NCI-H69 (cell line): ENCODE measurements at places on chromosomes 12 and 14.

DNA sequence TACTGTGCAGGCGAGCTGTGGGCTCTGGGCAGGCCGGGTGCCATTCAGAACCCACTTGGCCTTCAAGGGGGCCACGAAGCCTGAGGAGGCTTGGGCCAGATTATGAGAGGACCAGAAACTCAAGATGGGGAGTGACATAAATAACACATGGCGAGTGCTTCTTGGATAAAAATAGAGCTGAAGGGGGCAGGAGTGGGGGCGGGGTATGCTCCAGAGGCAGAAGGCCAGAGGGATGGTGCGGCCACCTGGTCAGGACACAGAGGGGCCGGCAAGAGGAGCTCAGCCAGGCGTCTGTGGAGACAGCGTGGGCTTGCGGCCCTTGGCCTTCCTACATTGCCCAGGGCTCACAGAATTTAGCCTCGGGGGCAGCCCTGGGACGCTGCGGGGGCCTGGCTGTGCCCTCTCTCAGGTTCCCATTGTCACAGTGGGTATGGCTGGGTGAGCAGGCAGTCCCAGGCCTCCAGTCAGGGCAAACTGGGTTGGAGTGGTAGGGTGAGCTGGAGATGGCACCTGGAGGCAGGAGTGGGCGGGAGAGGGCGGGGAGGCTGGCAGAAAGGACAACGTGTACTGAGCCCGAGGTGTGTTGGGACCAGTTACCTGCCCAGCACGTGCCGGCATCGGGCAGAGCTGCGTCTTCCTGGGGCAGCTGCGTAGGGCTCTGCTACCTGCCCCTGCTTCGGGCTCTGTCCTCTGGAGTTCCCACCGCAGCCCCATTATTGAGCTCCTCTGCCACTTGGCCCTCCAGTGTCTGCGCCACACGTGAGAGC is 7.4 kb upstream of the SLC25A29 start:
- DNase-seq = no peak

- DNase-seq = no peak
Observed at GRCh38 chr14:68786491-68787091, 6.3 kb downstream of the ZFP36L1 start.

- DNase-seq = no peak
Observed at GRCh38 chr14:68932686-68933085, 46.4 kb downstream of the ACTN1 start.

- DNase-seq = no peak
Observed at GRCh38 chr12:107277855-107278254, 184.5 kb upstream of the CRY1 start.

GRCh38 chr12:30180602-30181001 is 396.9 kb upstream of the TMTC1 start:
- DNase-seq = no peak

GRCh38 chr14:100448376-100448775 is 125.2 kb downstream of the SLC25A47 start:
- DNase-seq = no peak

DNA sequence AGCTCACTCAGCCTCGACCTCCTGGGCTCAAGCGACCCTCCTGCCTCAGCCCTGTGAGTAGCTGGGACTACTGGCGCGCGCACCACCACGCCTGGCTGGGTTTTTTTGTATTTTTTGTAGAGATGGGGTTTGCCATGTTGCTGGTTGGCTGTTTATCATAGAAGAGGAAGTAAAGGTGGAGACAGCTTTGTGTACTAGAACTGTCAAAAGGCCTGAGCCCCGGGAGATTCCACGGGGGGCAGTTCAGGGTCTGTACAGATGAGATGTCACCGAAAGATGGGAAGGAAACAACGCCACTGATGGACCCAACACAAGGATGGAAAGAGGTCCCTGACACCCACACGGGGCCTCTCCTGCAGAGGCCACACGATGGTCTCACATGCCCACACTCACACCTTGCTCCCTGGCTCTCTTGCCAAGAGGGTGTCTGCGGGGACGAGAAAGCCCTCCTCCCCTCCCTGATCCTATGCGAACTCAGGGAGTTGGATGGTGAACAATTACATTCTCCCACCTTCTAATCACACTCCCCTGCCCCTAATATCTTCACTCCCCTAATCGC is 66.6 kb downstream of the KDM2B start:
- DNase-seq = no peak

- peak; percentile 51 for DNase-seq
Observed at GRCh38 chr12:25056486-25057130, 107.7 kb upstream of the BCAT1 start.

DNA sequence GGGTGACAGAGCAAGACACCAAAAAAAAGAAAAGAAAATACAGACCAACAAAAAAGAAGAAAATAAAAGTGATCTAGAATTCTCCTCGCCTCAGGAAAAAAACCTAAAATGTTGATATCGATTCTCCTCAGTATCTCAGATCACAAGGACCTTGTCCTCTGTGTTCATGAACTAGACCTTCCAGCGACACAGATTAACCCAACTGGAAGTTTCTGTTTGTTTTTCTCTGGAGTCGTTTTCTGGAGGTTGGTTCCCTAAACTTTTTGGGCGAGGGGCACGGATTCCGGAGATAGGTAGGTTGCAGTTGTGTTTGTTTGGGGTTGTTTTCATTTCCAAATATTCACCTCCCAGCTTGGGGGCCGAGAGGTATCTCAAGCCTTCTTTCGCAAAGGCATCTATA is 559 bp upstream of the RFC5 start:
- peak; percentile 30 for DNase-seq

DNA sequence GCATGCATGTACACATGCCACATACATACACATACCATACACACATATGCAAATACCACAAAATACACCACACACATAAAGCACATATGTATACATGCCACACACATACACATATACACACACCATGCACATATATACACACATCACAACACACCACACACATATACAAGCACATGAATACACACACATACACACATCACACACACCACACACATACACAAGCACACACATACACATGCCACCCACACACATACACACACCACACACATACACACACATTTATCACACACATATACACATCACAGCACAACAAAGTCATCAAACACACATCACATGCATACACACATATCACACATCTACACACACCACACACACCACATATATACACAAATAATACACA is 1108.5 kb downstream of the GALC start:
- no peak for DNase-seq

DNA sequence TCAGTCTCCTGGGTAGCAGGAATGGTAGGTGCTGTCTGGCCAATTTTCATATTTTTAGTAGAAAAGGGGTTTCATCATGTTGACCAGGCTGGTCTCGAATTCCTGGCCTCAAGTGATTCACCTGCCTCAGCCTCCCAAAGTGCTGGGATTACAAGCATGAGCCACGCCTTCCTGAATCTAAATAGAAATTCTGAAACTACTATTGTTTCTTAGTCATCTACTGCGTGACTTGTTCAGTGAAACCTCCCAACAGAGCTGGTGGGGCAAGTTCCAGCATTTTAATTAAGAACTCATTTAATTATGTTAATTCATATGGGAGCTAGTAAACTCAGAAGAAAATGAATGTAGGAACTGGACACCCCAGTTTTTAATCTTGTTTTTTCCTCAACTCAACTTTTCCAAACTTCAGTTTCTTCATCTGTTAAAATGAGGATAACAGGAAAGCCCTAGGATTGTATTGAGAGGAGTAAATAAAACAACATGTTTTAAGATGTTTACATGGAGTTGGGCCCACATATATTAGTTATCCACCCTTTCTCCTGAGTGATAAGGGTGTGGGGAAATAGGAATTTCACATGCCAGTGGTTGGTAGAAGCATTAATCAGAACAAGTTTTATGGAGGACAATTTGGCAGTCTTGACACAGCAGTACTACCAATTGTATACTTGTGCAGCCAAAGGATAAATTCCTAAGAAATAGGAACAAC is 335.8 kb upstream of the E2F7 start:
- DNase-seq = no peak

GRCh38 chr12:26128168-26128567 is 3.3 kb upstream of the BHLHE41 start:
- DNase-seq = no peak

DNA sequence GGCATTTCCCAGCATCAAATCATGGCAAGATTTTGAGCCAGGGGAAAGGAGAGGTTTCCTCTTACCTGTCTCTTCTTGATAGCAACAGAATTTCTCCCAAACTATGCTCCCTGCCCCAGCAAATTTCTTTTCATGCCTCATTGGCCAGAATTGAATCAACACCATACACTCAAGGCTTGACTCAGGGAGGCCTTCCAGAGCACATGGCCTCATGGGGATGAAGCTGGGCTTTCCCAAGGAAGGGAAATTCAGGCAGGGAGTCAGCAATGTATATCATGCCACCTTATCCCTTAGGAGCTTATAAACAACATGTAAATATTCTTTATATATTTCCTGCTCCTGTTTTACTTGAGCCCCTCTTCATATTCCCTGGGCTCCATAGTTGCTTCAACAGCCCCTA is 62.1 kb downstream of the ARF6 start:
- DNase-seq = no peak

DNA sequence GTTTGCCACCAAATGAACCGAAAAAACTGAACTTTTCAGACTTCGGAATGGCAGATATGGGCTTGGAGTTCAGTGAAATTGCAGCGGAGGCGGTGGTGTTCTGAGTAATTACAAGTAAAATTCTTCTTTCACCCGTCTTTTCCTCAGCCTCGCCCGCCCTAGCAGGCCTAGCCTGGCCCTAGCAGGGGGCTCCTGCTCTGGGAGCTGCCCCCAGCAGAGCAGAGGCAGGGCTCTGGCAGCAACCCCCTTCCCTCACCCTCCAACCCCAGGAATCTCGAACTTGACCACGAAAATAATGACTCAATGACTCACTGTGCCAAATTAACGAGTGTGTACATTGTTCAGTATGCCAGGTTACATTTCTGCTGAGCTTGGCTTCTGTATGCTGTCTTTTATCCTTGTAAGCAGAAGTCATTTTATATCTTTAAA is 1.1 kb downstream of the PAPLN start:
- peak; percentile 70 for DNase-seq

DNA sequence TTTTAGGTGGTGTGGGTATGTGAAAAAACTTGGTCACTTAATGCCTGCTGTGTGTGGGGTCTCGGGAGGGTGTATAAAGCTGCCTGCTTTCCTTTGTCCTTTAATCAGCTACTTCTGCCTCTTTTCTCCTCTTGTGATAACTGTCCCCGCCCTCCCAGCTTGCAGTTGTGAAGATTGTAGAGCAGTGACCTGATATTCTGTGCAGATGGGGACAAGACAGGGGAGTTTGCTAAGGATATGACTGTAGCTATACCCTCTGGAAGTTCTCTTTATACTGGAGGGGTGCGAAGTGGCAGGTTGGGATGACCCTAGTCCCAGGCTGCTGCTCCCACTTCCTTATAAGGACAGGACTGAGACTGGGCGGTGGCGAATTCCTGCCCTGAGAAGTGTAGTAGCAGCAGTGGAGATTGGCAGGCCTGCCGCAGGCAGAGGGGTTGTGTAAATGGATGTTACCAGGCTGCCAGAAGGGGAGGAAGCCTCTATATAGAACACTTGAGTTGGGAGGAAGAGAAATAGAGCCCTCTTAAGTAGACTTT is 835 bp downstream of the MYL6 start:
- DNase-seq = peak; percentile 65

DNA sequence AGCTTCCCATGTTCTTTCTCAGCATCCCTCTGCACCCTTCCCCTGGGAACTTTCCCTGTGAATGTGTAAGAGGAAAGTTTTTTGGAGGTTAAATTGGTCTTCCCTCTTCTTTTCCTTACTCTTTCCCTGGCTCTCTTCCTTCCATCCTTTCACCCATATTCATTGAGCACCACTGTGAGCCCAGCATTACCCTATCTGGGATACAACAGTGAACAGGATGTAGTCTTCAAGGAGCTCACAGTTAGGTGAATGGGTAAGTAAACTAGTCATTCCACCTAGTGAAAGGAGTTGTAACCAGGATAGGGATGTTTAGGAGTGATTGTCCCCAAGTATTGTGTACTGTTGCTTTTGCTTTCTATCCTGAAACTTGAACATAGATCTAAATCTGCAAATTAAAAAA is 123.8 kb downstream of the MYRFL start:
- no peak for DNase-seq

DNA sequence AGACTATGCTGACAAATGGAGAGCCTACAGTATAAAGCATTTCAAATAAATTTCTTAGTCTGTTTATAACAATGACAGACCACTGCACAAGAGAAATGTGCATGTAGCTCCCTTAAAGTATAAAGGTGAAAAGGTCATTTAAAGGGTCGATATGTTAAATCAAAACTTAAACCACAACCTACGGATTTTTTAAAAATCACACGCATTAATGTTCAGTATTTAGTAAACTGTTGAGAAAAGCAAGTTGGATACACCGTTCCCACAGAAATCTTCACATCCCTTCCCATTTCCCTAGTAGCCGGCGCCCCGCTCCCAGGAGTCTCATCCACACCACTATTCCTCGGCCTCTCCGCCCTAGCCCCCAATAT is 614 bp downstream of the FKBP3 start:
- DNase-seq = no peak

- no peak for DNase-seq
Observed at GRCh38 chr14:52922059-52922458, 28.8 kb downstream of the FERMT2 start.

GRCh38 chr12:18368594-18368993 is 107.3 kb downstream of the PIK3C2G start:
- no peak for DNase-seq

DNA sequence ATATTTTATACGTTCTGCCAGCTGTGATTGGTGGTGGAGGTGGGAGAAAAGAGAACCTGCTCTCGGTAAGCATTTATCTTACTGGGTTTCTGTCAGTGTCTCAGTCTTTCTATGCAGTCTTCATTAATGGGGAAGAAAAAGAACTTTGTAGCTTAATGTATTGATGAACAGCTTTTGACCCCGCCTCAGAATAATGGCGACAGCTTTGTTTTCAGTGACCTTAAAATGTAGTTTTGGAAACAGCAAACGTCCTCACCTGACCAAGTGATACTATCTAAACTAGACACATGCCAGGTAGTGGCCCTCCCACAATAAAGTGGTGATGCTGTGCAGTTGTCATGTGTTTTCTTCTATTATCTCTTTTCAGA is 1.4 kb downstream of the DACT1 start:
- peak; percentile 78 for DNase-seq

DNA sequence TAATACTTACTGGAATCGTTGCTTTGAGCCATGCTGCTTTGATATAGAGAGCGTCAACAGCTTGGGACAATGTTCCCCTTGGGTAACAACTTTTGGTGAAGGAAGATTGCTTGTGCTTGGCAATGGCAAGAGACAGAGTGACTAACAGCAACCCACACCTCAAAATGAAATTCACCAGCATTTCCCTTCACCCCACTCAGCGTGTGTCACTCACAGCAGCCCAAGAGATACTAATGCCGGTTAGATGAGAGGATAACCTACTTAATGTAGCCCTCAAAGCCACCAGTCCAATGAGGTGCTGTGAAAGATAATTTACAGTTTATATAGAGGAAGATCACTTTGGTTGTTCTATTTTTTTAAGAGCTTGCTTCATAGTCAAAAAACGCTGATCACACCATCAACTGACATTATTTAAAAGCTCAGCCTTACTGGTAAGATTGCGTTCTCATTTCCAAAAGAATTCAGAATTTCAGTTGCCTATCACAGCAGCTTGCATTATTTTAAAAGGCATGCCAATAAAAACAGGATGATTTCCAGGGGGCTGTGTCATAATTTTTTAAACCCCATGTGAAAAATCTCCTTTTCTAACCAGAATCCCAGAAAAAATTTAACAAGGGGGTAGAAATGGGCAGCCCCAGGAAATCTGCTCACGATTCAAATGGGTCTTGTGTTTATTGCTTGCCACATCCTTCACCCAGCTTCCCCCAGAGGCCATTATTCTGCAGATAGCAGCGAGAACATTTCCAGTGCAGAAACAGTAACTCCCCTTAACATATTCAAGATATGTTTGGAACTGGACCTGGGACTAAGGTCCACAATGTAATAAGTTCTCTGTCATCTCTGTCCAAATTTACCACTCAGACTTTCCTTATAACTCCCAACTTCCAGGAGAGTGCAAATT is at the start of gene IL26:
IL26 (minus strand) TSS at position 235 of the 901 bp plus-strand sequence; CDS start at position 181, 54 bp downstream.
- DNase-seq = no peak
